ENCODE measurements at places on chromosomes 1 and 21. TPM values are rescaled to one million over a fixed set of nuclear protein-coding genes. Genes with fewer than 3 reads are reported as not detected.

Gene CAMK2N1
- total RNA-seq: 18.9 TPM

Gene CHI3L2
- 5.6 TPM for total RNA-seq

Gene DNM3
- total RNA-seq: 15.5 TPM

GRCh38 chr1:166383635-166384346 is 217.0 kb upstream of the FAM78B start:
- DNase-seq: no peak
- H3K27me3 ChIP-seq: no peaks in the 10 kb centered on the region
- no peaks in the 10 kb centered on the region for H3K36me3 ChIP-seq
- no peak overlapping the region for H3K4me3 ChIP-seq
- H3K27ac ChIP-seq: no peak overlapping the region
- no peaks in the 10 kb centered on the region for H3K4me1 ChIP-seq

DNA sequence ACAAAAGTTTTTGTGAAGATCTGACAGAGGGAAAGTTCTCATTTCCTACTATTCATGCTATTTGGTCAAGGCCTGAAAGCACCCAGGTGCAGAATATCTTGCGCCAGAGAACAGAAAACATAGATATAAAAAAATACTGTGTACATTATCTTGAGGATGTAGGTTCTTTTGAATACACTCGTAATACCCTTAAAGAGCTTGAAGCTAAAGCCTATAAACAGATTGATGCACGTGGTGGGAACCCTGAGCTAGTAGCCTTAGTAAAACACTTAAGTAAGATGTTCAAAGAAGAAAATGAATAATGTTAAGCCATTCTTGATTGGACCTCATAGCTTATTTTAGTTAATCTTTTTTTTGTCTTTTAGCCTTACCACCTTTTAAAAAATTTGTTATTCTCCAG is 14.1 kb downstream of the GGPS1 start:
- H3K27me3 ChIP-seq: no peaks in the 10 kb centered on the region
- H3K4me3 ChIP-seq: no peak overlapping the region
- no peak overlapping the region for H3K27ac ChIP-seq
- DNase-seq: no peak
- H3K4me1 ChIP-seq: no peaks in the 10 kb centered on the region
- peaks cover 31% of the 10 kb centered on the region for H3K36me3 ChIP-seq

DNA sequence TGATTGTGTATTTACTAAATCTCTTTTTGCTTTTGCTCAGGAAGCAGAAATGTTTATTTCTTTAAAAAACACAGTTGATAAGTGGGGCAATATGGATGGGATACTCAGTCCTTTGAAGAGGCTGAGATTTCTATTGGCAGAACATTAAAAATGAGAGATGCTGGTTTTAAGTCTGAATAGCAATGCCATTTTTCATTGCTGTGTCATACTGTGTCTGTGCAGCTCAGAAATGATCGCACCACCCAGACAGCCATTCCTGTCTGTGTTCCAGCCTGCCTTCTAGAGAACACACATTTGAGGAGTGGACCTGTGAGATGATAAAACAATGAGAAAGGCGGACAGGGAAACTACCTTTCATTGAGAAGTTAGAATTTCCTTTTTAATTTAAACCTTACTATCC is 231.2 kb upstream of the USP24 start:
- H3K27ac ChIP-seq: peak overlapping the region; percentile 92
- H3K36me3 ChIP-seq: no peaks in the 10 kb centered on the region
- no peaks in the 10 kb centered on the region for H3K27me3 ChIP-seq
- no peak for DNase-seq
- H3K4me1 ChIP-seq: peaks cover 6% of the 10 kb centered on the region
- no peak overlapping the region for H3K4me3 ChIP-seq

DNA sequence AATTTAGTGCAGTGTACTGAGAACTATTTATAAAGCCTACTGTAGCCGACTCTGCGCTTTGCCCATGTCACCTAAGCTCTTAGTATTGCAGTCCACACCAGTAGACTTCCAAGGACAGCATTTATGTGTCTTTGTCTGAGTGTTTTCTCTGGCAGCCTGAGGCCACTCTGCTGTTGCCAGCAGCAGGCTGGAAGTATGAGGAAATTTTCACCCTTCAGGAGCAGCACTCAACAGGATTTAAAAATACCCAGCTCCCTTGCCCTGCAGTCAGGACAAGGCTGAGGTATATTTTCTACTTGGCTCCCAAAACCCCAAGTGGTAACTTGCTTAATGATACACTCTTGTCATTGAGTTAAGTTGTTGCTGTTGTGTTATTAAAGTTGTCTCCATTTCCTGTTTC is 230.1 kb downstream of the SRGAP2C start:
- H3K27me3 ChIP-seq: no peaks in the 10 kb centered on the region
- no peak overlapping the region for H3K4me3 ChIP-seq
- no peak for DNase-seq
- H3K36me3 ChIP-seq: no peaks in the 10 kb centered on the region

All from vagina (tissue), 2 donors.